Tongue (tissue), 3 donors: ENCODE measurements at places on chromosomes 6 and 20.
A peak's percentile ranks its signal among the peaks of the same experiment; 100 is the strongest.

GRCh38 chr6:137944793-137945498 is 77.9 kb downstream of the TNFAIP3 start:
- DNase-seq, result peak; percentile 68

DNA sequence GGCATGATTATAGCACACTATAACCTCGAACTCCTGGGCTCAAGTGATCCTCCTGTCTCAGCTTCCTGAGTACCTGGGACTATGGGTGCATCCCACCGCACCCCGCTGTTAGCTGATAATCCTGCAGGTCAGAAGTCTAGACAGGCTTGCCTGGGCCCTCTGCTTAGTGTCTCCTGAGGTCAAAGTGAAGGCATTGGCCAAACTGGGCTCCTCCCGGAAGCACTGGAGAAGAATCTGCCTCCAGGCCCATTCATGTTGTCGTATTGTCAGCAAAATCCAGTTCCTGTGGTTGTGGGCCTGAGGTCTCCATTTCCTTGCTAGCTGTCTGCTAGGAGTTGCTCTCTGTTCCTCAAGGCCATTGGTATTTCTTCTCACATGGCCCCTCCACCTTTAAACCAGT is 6.3 kb upstream of the MROH8 start:
- DNase-seq, result no peak

DNA sequence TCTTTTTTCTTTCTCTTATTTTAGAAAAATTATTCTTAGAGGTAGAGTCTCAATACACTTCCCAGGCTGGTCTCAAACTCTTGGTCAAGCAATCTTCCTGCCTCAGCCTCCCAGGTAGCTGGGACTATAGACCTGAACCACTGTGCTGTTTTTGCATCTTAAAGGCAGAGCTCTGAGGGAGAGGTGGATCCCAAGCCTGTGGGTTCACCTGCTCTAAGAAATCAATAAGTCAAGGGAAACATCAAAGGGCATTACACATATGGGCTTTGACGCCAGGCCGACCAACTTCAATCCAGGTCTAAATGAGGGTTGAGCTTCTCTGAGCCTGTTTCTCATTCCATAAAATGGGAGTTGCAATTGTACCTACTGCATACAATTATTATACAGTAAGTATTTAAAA is 223.9 kb downstream of the LY86 start:
- no peak for DNase-seq

DNA sequence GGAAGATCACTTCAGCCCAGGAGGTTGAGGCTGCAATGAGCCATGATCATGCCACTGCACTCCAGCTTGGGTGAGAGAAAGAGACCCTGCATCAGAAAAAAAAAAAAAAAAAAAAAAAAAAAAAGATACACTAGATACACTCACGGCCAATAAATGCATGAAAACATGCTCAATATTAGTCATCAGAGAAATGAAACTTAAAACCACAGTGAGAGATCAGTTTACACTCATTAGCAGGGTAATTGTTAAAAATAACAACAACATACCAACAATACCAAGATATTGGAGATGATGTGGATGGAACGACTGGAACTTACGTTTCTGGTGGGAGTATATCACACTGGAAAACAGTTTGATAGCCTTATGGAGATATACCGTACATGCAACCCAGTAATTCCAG is 29.9 kb downstream of the HS3ST5 start:
- DNase-seq, result no peak

DNA sequence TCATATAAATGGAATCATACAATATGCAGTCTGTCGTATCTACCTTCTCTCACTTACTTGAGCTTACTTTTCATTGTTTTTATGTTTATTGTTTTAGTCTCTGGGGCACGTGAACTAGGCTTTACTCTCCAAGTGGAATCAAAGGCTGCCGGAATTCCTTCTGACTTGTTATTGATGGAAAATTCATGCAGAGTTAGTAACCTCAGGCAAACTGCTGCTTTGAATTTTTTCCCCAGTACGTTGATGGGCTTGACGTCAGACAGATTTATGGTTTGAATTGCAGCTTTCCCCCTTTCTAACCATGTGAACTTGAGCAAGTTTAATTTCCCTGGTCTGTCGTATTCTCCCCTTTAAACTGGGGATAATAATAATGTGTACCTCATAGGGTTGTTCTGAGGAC is 68.6 kb downstream of the ZDHHC14 start:
- no peak for DNase-seq
